ENCODE measurements at places on chromosomes 3 and 15.

GRCh38 chr15:33985287-33985686, 17.0 kb downstream of the CHRM5 start:
- DNase-seq = no peak

- no peak for DNase-seq
Observed at GRCh38 chr3:42236611-42237010, 29.4 kb downstream of the CCK start.

DNA sequence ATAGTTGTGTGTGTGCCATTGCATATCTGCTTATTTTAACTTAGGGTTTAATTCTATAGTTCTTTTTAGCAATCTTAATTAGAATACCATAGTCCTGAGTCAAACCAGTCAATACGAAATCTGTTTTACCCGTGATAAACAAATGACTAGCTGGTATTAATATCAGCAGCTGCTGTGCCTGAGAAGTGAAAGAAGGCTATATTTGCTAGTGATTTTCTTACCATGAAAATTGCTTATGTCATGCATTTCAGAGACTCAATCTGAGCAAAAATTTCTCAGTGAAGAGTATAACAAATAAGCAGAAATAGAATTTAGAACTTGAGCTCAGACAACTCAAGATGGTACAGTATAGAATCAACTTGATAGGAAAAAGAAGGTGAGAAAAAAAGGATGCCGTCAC, 820.4 kb downstream of the NAALADL2 start:
- no peak for DNase-seq

- DNase-seq = peak; percentile 15
Observed at GRCh38 chr15:64152507-64153387, 1.2 kb downstream of the SNX22 start.

- DNase-seq = no peak
Observed at GRCh38 chr3:154862265-154862664, 217.9 kb upstream of the MME start.

DNA sequence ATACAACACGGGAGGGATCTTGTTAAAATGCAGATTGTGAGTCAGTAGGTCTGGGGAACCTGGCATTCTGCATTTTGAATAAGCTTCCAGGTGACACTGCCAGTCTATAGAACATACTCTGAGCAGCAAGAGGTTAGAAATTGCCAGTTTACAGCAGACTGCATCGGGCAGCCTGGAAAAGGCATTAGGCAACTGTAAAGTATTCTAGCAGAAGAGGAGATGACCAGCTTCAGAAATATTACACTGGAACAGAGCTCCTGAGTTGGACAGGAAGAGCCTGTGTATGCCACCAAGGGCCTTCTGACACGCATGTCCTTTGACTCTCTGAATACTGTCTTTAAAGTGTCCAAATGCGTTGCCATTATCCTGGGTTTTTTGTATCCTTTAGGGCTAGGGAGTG, 2.5 kb upstream of the ACAN start:
- no peak for DNase-seq

- DNase-seq = no peak
Observed at GRCh38 chr15:43406808-43407207, 35.9 kb downstream of the TUBGCP4 start.

DNA sequence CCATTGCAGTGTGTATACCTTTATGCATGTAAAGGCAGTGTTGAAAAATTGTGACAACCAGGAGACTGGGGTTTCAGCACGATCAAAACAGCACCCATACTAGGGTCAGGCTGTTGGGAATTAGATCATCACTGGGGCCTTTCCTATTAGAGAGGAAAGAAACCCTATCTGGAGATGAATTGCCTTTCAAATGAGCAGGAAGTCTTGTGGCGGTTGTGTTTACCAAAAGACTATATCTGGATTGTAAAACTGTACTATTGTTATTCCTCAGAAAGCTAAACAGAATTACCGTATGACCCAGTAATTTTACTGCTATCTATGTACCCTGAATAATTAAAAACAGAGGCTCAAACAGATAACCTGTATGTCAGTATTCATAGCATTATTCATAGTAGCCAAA, 10.1 kb downstream of the UBE2E1 start:
- no peak for DNase-seq

- no peak for DNase-seq
Observed at GRCh38 chr15:100112636-100113305, 229.0 kb downstream of the ADAMTS17 start.

Measured in suppressor macrophage treated with lipopolysaccharide for 1 hour (primary cell).